ENCODE measurements at places on chromosomes 12 and 14.

GRCh38 chr14:36424478-36425102 is 95.4 kb downstream of the NKX2-1 start:
- no peak for DNase-seq

- DNase-seq, result no peak
Measured at GRCh38 chr14:89155491-89155890, 261.5 kb downstream of the FOXN3 start.

DNA sequence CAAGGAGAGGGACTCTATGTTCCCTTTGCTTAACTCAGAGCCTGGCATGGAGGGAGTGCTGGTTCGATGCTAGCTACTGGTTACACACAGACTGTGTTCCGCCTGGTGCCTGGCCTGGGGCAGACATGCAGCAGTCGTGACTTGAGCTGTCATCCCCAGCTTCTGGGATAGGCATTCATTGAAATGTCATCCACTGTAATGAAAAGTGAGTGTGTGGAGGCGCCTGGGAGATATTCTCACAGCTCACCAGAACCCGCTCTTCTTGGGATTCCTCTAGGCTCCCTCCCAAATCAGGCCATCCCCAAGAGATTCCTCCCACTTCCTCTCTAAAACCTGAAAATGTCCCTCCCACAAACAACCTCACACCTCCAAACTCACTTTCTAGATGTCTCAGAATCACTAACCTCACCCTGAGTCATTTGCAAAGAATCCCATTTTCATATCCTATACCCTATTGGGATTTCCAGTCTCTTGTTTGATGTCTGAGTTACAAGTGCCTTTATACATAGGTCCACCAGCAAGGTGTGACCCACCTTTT is 82.8 kb downstream of the CRACR2A start:
- no peak for DNase-seq

DNA sequence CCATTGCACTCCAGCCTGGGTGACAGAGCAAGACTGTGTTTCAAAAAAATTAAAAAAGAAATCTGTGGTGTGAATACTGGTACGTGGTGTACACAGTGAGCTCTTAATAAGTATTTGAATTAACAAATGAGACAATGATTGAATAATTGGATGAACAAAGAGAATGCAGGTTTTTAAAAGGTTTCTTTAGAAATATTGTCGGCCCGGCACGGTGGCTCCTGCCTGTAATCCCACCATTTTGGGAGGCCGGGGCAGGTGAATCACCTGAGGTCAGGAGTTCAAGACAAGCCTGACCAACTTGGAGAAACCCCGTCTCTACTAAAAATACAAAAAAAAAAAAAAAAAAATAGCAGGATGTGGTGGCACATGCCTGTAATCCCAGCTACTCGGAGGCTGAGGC is 6.6 kb downstream of the HIF1A start:
- DNase-seq, result no peak

- DNase-seq, result peak; percentile 98
Measured at GRCh38 chr14:105093038-105093430, 27.8 kb upstream of the GPR132 start.

DNA sequence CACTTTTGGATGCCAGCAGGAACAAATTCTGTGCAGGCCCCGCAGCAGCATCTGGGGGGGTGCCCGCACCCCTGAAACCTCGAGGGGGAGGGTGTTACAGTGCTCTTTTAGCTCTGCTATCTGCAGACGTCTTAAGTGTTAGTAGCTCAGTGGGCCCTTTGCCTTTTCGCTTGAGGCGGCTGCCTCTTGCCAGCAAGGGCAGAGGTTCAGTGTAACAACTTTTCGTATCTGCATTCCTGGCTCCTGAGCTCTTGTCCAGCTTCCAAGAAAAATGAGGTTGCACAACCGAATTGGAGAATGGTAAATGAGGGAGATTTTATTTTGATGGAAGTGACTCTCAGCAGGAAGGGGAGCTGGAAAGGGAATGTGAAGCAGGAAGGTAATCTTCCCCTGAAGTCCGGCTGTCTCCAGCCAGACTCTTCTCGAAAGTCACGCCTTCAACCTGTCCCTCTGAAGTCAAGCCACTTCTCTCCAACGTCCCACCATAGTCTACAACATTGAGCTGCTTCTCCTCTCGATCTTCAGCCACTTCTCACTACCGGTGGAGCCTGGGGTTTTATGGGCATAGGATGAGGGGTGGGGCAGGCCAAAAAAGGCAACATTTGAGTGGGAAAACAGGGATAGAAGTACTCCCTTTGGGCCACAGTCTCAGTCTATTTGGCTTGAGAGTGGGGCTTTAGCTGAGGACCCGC is 17.8 kb downstream of the TAS2R50 start:
- DNase-seq, result peak; percentile 62

- DNase-seq, result no peak
Measured at GRCh38 chr12:62722971-62723680, 211.8 kb downstream of the PPM1H start.

- no peak for DNase-seq
Measured at GRCh38 chr12:71664411-71665089, 449 bp downstream of the THAP2 start.

GRCh38 chr12:96669786-96670185 is 180.4 kb downstream of the CFAP54 start:
- no peak for DNase-seq

GRCh38 chr12:51442324-51442723 is 17.7 kb downstream of the SLC4A8 start:
- no peak for DNase-seq

GRCh38 chr12:110688446-110689280 is at the start of gene HVCN1:
Gene HVCN1 (minus strand): TSS chr12:110689115. CDS start chr12:110683245, 5,870 bp downstream.
- DNase-seq, result peak; percentile 93

- DNase-seq, result no peak
Measured at GRCh38 chr12:128178565-128178964, 88.4 kb upstream of the TMEM132C start.

GRCh38 chr12:83082690-83083276 is 396.1 kb downstream of the TMTC2 start:
- no peak for DNase-seq

- DNase-seq, result no peak
Measured at GRCh38 chr12:107435072-107435471, 250.5 kb upstream of the PWP1 start.
